Ascending aorta (tissue), 2 donors: ENCODE measurements at places on chromosomes 5 and 9.

GRCh38 chr9:9753266-9753665, 859.5 kb downstream of the PTPRD start:
- H3K4me3 ChIP-seq = no peak overlapping the region
- no peaks in the 10 kb centered on the region for H3K27me3 ChIP-seq
- no peak for DNase-seq
- no peaks in the 10 kb centered on the region for H3K4me1 ChIP-seq
- no peak overlapping the region for H3K27ac ChIP-seq

- H3K36me3 ChIP-seq = no peaks in the 10 kb centered on the region
- DNase-seq = no peak
- H3K4me3 ChIP-seq = no peak overlapping the region
- no peak overlapping the region for H3K27ac ChIP-seq
These were observed 248.7 kb upstream of the MAP3K1 start for GRCh38 chr5:56566374-56567249.

DNA sequence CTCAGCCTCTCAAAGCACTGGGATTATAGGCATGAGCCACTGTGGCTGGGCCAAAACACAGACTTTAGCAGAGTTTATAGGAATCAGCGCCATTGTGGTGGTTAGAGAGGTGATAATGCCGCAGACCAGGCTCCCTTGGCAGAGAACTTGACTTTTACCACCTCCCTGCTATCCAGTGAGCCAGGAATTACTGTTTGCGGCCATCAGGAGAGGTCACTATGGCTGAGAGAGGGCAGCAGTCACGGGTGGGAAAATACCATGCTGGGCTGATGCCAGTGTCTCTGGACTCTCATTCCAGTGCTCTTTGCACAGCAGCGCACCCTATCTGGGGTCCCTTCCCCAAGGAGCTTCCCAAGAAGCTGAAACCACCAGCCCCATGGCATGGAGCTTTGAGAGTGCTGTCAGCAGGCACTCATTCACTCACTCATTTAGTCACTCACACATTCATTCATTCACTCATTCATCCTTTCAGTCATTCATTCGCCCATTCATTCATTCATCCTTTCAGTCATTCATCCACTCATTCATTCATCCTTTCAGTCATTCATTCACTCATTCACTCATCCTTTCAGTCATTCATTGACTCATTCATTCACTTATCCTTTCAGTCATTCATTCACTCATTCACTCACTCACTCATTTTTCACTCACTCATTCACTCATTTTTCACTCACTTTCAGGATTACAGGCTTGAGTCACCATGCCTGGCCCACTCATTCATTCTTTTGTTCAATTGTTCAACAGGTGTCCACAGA, 27.3 kb upstream of the RNU6ATAC start:
- peaks cover 4% of the 10 kb centered on the region for H3K4me1 ChIP-seq
- no peak for DNase-seq
- no peaks in the 10 kb centered on the region for H3K36me3 ChIP-seq
- no peak overlapping the region for H3K4me3 ChIP-seq
- H3K27me3 ChIP-seq = no peaks in the 10 kb centered on the region
- H3K27ac ChIP-seq = no peak overlapping the region

DNA sequence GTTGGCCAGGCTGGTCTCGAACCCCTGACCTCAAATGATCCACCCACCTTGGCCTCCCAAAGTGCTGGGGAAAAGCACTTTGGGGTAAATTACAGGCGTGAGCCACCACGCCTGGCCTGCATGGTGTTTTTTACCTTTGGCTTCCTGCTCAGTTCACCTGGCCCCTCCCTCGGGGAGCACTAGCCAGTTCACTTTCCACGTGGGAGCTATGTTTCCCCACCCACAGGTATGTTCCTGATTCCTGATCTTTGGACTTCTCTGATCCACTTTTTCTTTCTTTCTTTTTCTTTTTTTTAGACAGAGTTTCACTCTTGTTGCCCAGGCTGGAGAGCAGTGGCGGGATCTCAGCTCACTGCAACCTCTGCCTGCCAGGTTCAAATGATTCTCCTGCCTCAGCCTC, 15.8 kb downstream of the DAB2IP start:
- no peaks in the 10 kb centered on the region for H3K27me3 ChIP-seq
- H3K27ac ChIP-seq = no peak overlapping the region
- no peaks in the 10 kb centered on the region for H3K36me3 ChIP-seq
- no peak overlapping the region for H3K4me3 ChIP-seq
- H3K4me1 ChIP-seq = peaks cover 2% of the 10 kb centered on the region

DNA sequence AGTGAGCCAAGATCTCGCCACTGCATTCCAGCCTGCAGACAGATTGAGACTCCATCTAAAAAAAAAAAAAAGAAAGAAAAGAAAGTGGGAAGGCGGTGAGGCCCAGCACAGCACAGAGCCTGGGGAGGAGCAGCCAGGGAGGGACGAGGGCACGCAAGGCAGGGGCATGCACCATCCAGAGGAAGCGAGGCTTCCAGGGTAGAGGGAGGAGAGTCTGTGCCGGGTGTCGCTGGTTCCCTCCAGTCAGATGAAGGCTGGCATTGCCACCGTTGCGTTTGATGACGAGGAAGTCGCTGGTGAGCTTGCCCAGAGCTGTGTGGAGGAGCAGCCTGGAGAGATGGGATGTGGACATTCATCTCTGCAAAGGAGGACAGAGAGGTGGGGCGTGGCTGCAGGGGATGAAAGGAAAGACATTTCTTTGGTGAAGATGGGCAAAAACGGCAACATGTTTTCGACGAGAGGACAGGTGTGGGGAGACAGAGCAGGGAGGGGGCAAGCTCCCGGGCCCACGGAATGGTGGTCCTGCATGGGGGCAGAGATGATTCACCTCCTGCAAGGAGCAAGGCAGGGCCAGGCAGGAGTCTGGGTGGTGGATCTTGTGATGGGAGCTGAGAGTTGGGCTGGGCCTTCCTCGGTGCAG, 18.6 kb upstream of the OLFM1 start:
- H3K27ac ChIP-seq = no peak overlapping the region
- DNase-seq = no peak
- H3K36me3 ChIP-seq = no peaks in the 10 kb centered on the region
- H3K4me3 ChIP-seq = no peak overlapping the region
- H3K27me3 ChIP-seq = peaks cover 6% of the 10 kb centered on the region
- no peaks in the 10 kb centered on the region for H3K4me1 ChIP-seq
